ENCODE measurements at places on chromosomes 6 and 20.

- DNase-seq: no peak
These were observed 301.8 kb downstream of the KIF16B start for GRCh38 chr20:16271450-16271849.

GRCh38 chr6:170293341-170294231, 2.7 kb upstream of the DLL1 start:
- no peak for DNase-seq

GRCh38 chr20:57525328-57526086, 567 bp upstream of the CTCFL start:
- no peak for DNase-seq

DNA sequence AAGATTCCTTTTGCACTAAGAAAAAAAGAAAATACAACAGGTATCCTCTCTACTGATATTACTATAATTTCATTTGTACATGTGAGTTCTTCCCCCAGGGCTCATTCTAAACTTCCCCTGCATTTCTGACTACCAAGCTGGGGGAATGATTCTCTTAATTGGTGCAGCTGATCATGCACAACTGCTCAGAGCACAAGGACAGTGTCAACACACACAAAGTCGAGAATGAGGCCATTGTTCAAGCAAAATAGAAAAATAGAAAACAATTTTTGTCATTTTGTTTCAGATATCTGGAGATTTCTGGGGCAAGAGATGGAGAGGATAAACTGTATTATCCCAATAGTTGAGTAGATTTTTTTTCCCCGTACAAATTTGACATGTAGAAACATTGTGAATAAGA, 236.3 kb downstream of the HAO1 start:
- DNase-seq: no peak

DNA sequence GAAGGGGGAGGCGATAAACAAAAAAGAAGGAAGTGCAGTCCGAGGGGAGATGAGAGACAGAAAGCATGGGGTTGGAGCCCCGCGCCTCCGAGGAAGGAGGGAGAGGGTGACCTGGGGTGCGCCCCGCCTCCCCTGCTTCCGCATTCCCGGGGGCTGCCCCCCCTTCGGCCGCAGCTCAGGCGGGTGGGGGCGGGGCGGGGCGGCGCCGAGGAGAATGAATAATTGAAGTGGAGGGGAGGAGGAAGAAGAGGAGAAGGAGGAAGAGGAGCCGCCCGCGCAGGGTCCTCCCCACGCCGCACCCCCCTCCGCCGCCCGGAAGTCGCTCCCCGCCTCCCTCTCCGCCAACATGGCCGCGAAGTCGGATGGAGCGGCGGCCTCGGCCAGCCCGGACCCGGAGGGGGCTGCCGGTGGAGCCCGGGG, at the start of gene XKR7:
Gene XKR7 (plus strand): TSS at position 322 of the 420 bp plus-strand sequence. CDS start 25 bp downstream, at position 347.
- no peak for DNase-seq

DNA sequence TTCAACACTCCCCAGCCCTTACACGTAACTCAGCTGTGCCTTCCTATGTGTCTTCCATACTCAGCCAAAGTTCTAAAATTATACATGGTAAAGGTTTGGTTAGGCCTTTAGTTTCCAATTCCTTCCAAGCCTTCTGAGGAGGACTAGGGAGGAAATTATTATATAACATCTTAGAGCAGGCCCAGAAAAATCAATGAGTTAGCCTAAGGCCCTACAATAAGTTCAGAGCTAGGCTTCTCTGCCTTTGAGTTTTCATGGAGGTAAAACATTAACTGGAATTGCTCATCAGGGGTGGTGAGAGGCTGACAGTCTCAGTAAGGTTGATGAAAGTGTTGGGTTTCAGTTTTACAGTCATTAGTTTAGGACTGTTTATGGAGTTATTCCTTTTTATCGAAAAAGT, 286.0 kb downstream of the ADGB start:
- DNase-seq: no peak

DNA sequence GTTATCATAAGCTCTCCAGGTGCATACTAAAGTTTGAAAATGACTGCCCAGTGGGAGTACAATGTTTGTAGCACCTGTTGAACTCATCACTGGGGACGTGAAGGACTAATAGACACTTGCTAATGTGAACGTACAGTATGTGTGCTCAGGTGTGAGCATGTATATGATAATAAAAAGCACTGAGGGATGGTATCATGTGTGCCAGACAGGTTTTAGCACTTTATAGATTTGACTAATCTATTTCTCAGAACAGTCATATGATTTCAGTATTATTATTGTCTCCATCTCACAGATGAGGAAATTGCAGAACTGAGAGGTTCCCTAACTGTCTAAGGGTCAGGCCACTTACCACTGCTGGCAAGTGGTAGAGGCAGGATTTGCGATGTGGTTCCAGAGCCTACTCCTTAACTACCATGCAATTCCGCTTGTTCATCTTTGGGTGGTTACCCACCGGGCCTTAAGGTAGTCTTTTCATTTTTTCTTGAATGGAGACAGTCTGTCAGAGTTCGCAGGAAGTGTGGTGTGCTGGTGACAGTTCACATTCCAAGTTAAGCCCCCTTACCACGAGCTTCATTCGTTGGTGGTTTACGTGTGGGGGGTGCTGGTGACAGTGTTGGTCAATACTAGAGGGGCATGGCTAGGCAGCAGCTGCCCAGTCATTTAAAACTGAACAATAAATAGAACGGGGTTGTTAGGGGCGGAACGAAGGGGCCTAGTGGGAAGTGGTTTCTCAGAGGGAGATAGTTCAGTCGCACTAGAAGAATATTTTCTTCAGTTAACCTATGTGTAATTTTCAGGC, 46.8 kb downstream of the RREB1 start:
- no peak for DNase-seq

DNA sequence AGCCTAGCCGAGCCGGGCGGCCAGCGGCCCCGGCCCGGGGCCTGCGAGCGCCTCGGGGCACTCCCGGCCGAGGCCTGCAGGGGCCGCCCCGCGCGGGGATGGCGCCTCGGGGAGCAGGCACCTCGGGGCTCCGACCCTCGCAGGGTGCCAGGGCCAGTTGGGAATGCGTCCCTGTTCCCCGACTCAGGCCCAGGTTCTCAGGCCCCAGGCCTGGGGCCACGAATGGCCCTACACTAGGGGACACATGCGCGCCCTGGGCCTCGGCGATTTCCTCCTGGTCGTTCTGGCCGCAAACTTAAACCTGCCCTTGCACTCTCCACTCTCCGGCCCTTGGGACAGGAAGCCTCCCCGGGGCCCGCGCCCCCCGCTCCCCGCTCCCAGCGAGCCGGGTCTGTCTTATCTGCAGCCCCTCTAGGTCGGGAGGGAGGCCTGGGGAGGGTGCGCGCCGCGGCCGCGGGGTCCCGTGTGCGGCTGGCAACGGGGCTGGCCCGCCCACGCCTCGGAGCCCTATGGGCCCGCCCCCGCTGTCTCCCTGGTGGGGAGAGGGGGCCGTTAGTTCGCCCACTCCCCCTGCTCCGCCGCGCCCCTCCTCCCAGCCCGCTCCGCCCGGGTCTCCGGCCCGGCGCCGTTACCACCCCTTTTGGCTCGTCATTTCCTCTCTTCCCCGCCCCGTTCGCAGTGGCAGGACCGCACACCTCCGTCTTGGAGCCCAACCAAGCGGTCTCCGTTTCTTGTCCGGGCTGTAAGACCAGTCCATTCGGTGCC, 611 bp downstream of the NFYA start:
- DNase-seq: peak; percentile 45

- DNase-seq: no peak
These were observed 3.1 kb upstream of the TAF8 start for GRCh38 chr6:42047213-42047590.

GRCh38 chr6:125611573-125612344, 137.7 kb upstream of the HEY2 start:
- DNase-seq: no peak

- DNase-seq: no peak
These were observed 287.6 kb downstream of the PHF3 start for GRCh38 chr6:63923139-63923739.

DNA sequence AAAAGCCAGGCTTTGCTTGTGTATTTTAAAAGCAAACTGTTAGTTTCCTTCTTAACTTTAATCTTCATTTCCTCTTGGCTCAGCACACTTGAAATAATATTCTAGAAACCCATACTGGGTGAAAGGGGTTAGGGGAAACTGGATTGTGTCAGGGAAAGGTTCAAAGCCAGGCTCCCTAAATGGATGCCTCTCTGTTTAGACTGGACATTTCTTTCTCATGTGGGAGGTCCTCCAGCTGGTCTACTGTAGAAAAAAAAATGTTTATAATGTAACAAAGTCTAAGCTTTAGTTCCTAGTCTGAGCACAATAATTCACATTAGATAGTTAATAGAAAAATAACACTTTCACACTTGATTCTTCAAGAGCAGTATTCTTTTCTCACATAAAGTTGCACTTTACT, 89.0 kb upstream of the AKIRIN2 start:
- no peak for DNase-seq

GRCh38 chr20:56778765-56779195, 149.7 kb downstream of the TFAP2C start:
- no peak for DNase-seq

- DNase-seq: no peak
These were observed 153.3 kb downstream of the QRSL1 start for GRCh38 chr6:106782536-106783285.

- no peak for DNase-seq
These were observed 104.8 kb downstream of the BCKDHB start for GRCh38 chr6:80211286-80211685.

DNA sequence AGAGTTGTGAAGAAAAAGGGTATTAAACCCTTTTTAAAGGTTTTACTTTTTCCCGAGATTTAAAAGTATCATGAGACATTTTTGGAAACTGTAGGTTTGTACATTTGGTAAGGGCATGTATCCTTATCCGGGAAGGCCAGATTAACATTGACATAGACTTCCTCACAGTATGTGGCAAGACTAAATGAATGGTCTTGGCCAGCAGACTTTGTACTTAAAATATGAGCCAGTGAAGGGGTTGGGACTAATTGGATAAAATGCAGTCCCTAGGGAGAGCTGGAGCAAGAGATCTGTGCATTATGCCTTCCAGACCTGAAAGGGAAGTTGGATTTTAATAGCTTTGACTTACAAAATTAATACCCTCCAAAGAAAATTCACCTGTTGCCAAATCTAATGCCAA, 60.4 kb upstream of the CCN2 start:
- DNase-seq: no peak

DNA sequence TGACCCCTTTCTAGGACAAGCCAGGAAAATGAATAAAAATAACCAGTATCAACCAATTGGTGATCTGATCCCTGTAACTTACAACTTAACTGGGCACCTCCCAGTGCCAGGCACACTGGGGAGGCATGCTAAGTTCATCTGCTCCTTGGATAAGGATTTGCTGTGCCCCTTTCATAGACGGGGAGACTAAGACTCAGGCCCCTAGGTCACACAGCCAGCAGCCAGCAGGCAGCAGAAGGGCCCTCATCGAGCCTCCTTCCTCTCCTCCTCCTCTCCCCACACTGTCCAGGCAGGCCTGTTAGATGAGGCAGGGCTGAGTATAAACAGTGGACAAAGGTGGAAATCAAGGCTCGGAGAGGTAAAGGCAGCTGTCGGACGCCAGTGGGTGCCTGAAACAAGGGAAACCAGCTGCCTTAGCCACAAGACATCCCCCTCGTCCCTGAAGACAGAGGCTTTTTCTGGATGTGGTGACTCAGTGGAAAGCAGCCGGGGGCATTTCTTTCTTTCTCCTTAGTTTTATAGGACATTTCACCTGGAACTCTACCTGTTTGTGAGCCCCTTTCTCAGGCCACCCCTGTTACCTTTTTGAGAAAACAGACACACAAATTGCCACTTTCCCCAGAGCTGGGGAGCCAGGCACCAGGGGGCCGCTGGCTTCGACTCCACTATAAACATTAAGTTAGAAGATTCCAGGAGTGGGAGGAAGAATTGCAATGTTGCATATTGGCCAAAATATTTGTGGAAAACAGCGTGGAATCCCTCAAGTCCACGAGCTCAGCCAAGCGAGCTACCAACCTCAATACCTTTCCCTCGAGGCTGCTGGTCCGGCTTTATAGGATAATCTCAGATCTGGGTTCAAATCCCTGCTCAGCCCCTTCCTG, 166.0 kb downstream of the PREX1 start:
- DNase-seq: no peak
